ENCODE measurements at places on chromosomes 6 and 20. TPM values are rescaled to one million over a fixed set of nuclear protein-coding genes. Genes with fewer than 3 reads are reported as not detected.

Gene CCN6
- total RNA-seq: not detected

Gene KCNK16
- not detected for total RNA-seq

Gene MUC22
- not detected for total RNA-seq

Gene NRSN1
- total RNA-seq: not detected

Gene TPX2
- 172 TPM for total RNA-seq

Gene REM1
- not detected for total RNA-seq

Gene DEFB110
- not detected for total RNA-seq

Gene QRSL1
- total RNA-seq: 12.3 TPM

Gene CSE1L
- total RNA-seq: 102 TPM

Gene DCDC2
- not detected for total RNA-seq

Data from activated CD8-positive, alpha-beta T cell treated with anti-CD3 and anti-CD28 coated beads, Interleukin-2, amount 10 ng/mL, durations not matched to agents 7 days and 5 days (primary cell).